Endothelial cell (in vitro differentiated cells): ENCODE measurements at places on chromosomes 7 and 10.

DNA sequence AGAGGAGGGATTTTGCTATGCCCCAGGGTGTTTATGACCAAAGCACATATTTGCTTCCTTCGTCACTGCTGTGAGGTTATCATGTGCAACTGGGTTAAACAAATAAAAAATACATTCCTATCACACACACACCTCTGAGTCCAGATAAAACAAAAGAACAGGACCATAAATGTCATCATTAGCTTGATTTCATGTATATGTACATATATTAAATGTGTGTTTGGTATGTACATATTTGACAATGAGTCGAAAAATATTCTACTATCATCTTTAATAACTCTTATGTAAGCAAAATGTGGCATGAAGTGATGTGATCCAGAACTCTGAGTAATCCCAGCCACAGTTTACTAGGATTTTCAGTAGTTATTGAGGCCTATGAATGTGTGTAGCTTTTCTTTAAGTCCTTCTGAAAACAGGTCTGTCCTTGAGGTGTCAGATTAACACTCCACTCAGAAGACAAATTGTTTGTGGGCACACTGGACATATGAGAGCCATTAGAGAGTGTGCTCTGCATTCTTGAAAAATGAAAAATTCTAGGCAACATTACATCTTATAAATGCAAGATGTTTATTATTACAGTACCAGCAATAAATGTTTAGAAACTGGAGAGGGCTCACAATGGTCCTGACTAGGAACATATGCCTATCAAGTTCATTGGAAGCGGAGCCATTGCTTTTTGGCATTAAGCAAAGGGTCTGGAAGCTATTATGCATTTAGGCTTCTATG, 335.1 kb upstream of the SEMA3A start:
- no peak for DNase-seq

GRCh38 chr10:127872011-127872761, 20.6 kb downstream of the CLRN3 start:
- DNase-seq, result no peak

DNA sequence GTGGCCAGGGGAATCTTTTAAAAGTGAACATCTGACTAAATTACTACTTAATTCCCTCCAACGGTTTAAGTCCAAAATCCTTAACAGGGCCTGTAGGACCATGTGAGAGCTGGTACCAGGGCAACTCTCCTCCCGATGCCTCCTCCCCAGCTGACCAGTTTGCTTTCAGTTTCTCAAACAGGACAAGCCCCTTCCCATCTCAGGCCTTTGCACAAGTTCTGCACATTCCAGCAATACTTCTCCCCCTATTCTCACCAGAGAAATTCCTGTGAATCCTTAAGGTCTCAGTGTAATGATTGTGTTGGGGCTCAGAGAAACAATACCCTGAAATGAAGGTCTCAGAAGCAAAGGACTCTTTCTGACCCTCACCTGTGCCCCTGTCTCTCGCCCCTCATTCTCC, 8.0 kb upstream of the CALHM1 start:
- no peak for DNase-seq

- DNase-seq, result peak; percentile 46
Measured at GRCh38 chr7:95199779-95200558, 124.4 kb downstream of the PON1 start.

DNA sequence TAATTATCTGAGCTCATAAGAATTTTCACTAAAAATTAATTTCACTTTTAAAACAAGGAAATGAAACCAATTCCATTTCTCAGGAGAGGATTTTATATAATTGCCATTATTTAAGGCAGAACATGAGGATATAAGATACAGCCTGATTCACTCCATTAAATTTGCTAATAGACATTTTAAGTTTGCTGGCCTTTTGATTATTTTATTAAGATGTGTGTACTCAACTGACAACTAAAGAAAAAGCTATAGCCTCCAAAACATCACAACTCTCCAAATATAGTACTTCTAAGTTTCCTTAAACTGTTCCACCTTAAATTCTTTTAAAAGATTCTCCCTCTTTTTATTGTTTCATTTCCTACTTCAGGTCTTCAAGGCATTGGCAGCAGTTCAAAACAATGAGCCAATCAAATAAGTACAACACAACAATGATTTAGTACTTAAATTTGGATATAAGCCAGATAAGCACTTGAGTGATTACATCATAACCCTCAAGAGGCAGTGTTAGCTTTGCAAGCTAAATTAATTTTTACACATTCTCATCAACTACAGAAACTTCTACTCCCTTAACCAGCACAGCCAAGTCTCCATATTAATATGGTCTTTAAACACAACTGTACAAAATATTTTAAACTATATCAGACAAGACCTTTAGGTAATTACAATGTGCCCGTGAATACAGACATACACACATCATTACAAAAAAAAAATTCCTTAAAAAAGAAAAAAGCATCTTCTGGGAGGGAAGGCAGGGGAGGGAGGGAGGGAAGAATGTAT, 121.8 kb downstream of the KMT2C start:
- DNase-seq, result no peak

DNA sequence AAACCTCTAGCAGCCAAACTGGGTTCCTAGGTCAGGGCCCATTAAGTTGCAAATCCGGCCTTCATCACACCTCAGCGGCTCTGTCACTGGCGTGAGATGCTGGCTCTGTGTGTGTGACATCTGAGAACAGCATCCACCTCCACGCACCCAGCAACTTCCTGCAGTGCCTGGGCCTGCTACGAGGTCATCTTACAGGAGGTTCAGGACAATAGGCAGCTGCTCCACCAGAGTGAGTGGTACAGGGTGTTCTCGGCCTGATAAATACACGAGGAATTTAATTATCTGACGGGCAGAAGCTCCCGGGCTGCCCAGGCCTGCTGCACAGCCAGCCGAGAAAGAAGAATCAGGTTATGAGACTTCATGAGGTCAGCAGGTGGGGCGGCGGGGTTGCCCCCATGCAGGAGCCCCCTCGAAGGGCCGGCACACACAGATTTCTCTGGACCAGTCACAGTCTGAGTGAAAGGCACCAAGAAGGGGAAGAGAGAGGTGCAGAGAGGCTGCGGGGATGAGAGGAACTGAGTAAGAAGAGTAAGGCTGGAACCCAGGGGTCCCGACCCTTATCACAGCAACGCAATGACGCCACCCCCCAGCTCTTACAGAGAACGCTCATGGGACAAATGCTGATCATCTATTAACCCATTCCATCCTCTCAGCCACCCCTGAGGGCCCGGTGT, 49.3 kb downstream of the CALML3 start:
- no peak for DNase-seq

GRCh38 chr7:43211693-43212092, 99.2 kb downstream of the HECW1 start:
- DNase-seq, result no peak

GRCh38 chr10:4719671-4720070, 106.3 kb upstream of the AKR1E2 start:
- no peak for DNase-seq

- no peak for DNase-seq
Measured at GRCh38 chr7:139041378-139042085, 5.7 kb upstream of the ZC3HAV1L start.

DNA sequence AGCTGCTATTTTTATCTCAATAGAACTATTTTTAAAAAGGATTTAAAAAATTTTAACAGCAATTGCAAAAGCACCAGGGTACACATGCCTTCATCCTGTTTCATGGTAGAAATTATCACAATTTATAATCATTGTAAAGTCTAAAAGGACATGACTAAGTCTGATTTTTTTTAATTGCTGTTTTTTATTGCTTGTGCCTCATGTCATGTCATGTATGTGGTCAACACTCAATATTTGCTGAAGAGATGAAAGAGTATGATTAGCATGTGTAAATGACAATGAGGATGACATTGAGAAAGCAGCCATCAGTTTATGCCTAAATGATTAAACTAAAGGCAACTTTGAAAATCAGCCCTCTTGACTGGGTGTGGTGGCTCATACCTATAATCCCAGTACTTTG, 74.8 kb downstream of the GPR37 start:
- DNase-seq, result no peak

DNA sequence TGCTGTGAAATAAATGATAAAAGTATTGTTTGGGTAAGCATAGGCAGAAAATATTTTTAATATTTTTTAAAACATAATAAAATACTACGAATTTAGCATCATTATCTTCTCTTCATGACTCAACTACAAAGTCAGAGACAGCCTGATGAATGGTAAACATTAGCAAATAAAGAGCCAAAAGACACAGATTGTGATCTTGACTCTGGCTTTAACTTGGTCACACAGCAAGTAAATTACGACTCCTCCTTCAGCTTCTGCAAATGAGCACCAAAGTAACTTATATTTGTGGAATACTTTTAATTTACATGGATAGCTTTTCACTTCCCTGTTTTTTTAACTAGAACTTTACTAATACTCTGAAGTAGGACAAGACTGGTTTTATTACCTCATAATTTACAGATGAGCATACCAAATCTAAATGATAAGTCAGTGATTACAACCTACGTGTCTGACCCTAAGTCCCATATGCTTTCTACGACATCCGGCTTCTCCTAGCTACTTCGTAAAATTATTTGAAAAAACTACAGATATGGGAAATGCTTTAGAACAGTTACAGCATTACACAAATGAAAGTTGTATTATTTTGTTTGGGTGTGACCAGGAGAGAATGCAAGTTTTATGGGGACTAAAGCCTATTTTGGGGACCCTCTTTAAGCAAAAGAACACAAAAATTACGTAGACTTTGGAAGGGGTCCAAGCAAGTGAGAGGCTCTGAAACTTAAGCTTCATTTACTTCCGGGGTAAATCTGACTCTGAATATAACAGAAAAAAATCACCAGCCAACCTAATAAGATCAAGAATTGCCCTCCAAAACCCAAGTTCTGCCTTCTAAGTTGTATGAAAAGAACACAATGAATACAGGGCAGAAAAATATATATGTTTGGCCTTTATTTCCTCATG, 133.8 kb downstream of the CPEB3 start:
- DNase-seq, result no peak

GRCh38 chr10:103982639-103983038, 15.7 kb downstream of the SLK start:
- peak; percentile 43 for DNase-seq

- DNase-seq, result no peak
Measured at GRCh38 chr7:155665079-155665956, 20.9 kb downstream of the RBM33 start.
